ENCODE measurements at places on chromosomes 12 and 14.

- no peak for DNase-seq
These were observed 33.7 kb downstream of the LIMA1 start for GRCh38 chr12:50249464-50250182.

- DNase-seq, result no peak
These were observed 1628.8 kb upstream of the SEL1L start for GRCh38 chr14:83162361-83162929.

DNA sequence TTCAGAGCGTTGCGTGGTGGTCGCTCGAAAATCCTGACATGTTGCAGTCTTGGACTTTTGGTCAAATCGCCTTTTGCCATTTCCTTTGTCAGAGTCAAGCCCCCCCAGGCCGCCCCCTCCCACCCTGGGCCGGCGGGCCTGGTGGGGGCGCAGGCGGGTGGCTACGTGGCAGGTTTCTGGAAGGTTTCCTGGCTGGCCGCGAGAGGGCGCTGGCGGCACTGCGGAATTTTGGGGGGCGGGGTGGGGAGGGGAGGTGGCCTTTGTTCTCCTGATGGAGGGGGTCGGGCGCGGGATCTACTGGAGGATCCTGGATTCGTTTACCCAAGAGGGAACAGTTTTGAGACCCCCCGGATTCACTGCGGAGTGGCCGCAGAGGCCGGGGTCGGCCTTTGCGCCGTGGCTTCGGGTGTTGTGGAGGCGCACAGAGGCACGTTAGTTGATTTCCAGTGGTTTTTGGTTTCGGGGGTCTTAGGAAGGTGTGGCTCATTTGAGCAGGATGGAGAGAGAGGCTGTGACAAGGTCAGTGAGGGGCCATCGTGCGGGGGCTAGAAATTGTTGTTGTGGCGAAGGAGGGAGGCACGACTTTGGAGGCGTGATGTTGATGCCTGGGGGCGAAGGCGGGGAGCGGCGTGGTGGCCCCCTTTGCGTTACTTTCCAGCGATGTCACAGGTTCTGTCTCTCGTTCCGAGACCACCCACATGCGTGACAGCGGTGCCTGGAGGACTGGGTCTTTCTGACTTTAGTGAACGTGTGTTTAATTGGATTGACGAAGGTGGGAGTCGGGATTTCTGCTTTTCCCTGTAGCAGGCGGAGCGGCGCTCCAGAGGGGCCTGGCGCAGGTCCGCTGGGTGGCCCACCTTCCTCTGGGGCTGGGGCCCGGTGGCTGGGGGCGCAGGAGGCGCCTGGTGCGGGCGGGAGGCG, 1.4 kb downstream of the MEG3 start:
- DNase-seq, result no peak

GRCh38 chr12:40557980-40558379, 134.3 kb upstream of the CNTN1 start:
- DNase-seq, result no peak

DNA sequence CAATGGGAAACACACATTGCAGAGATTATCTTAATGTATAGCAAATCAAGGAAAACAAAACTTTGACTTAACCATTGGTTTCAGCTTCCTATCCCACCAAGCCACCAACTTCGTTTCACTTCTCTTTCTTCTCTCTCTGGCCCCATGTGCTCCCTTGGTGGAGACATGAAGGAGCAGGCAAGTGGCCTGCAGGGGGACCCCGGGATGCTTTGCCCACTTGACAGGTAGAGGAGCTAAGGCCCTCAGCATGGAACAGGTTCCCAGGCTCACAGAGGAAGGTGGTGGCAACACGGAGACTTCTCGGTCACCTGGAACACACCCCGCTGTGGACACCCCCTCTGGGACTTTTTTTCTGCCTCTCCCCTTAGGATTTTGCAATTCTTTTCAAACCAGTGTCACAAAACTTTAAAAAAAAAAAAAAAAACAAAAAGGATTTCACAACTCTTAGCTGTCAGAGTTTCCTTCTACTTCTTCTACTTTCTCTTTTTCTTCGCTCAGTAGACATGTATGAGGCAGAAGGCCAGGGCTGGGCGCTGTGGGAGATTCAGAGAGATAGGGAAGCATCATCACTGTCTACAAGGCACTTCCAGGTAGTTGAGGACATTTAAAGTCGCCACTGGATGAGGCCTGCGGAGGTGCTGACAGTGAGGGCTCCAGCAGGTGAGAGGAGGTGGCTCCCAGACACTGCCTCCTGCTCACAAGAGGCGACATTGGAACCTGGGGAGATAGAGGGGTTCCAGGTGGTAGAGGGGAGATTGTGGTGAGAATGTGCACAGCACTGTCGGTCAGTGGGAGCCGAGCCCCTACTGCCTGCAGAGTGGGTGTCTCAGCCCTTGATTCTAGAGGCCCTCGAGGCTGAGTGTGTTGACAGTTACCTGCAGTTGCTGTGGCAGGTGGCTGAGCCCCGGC, 119.6 kb downstream of the GCH1 start:
- peak; percentile 77 for DNase-seq

DNA sequence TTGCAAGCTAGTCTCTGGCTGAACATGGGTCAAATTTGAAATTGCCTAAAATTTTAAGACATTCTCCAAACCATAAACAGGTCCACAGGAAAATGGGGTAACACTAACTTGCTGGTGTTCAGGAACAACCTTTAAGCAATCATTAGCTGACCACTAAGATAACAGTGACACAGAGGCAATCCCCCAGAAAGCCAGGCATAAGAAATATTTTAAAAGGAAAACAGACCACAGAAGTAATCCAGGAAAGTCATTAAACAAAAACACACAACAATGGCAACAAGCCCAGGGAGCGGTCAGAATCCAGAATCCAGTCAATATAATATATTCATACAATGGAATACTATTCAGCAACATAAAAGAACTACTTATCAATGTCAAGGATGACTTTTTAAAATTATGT, 59.1 kb downstream of the LRP6 start:
- no peak for DNase-seq

GRCh38 chr14:65637780-65638179, 225.2 kb downstream of the FUT8 start:
- no peak for DNase-seq

DNA sequence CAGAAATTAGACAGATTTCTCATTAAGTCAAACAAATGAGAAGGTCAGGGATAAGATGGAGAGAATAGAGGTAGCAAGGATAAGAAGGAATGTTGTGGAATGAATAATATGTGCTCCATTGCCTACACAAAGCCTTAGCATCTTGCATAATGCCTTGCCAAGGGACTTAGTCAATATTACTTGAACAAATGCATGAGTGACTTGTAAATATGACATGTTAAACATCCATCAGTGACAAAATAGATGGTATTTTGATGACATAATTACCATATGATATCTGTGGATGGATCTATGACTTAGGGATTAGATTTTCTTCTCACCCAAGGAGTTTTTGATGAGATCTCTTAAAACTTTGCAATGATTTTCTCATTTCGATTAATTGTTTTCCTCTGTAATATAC, 194.1 kb upstream of the RASSF8 start:
- DNase-seq, result no peak

DNA sequence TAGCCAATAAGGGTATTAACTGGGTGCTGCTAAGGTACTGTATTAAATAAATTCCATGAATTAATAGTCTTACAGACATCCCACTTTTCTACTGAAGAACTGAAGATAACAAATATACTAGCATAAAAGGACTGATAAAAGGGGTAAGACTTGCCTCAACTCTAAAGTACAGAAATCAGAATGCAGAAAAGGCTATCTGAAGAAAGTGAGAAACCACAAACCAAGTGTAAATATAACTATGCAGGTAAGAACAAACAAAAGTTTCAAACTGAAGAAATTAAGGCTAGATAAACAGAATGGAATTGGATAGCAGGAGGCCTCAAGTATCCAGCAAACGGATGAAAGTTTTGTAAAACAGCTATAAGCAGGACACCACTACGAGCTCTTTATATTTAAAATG, 29.5 kb downstream of the YAF2 start:
- DNase-seq, result no peak

GRCh38 chr12:20513189-20513588, 144.9 kb downstream of the PDE3A start:
- DNase-seq, result no peak

GRCh38 chr12:98260276-98260675, 255.1 kb upstream of the TMPO start:
- DNase-seq, result peak; percentile 4

DNA sequence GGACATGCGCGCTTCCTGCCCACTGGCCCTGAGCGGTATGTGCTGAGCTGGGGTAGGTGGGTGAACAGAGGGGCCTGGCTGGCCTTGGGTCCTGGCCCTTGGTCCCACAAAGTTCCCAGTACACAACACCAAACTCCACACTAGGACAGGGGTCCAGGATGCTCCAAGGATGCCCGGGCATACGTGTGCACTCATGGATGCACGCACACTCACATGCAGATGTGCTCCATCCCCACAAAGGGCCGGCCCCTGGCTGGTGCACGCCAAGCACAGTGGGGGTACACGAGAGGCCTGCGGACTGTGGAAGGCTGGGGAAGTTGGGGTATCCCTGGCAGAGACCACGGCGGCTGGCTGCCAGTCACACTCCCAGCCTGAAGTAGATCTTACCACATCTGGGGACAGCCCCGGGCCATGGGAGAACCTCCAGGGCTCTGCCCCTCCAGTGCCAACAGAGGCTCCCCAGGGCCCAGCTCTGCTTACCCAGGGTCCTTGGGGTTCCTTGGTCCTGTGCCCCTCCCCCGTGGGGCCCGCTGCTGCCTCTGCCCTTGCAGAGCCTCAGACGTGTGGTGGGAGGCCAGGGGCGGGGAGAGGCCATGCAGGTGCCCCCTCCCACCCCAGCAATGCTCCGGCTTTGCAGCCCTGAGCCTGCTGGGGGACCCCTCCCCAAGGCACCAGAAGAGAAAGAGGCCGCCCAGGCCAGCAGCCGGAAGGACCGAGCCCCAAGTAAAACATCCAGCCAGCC, 24.0 kb upstream of the NUDT14 start:
- DNase-seq, result no peak

DNA sequence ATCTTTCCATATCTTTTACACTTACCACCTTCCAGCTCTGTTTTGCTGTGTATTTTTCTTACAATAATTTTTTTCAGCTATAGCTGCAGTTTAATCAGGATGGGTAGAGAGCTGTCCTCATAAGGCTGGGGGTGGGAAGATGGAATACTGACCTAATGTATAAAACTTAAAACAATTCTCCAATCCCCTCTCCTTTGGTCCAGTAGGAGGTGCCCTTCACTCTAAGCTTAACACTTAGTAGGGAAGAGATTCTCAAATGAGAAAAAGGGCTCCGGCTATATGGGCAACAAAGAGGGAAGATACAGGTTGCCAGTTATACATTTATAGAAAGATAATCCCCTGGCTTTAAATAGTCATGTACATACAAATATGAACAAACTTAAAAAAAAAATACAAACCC, 2.8 kb downstream of the ORMDL2 start:
- DNase-seq, result no peak

DNA sequence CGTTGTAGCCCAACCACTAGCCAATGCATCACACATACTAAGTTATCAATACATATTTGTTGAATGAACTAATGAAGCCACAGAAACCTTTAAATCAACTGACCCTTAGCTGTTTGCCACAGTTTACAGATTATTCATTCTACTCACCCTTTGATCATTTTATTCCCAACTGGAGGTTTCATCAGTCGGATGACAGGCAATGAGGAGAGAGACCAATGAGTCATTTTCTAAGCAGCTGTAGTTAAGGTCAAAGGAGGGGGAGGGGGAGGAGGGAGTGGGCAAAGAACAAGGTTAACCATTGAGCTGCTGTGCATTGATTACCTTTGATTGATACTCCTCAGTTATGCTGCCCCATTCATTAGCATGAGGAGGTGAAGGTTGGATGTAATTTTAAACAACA, 469.5 kb downstream of the VRK1 start:
- no peak for DNase-seq

- DNase-seq, result no peak
These were observed 28.2 kb downstream of the DAD1 start for GRCh38 chr14:22560662-22561365.

DNA sequence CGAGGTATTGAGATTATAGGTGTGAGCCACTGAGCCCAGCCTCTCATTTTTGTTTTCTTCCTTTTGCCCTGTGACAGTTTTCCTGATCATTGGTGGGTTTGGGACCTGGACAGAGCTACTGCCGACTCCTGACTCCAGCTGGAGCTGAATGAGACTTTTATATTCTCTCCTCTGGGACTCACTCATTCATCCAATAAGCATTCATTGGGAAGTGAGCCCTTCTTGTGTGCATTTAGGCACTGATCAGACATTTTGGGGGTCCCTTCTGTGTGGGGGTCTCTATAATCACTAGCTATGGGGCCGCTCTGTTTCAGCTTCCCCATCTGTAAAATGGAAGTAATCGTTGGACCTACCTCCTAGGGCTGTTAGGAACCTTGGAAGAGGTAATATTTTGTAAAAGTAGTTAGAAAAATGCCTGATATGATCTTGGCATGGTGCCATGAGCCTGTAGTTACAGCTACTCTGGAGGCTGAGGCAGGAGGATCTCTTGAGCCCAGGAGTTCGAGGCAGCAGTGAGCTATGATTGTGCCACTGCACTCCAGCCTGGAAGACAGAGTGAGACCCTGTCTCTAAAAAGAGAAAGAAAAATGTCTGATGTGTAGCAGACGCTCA, 7.2 kb downstream of the SH2B3 start:
- DNase-seq, result no peak

- no peak for DNase-seq
These were observed 49.6 kb downstream of the STON2 start for GRCh38 chr14:81350344-81351130.

- DNase-seq, result no peak
These were observed 48.5 kb downstream of the PITPNM2 start for GRCh38 chr12:123102366-123102765.

DNA sequence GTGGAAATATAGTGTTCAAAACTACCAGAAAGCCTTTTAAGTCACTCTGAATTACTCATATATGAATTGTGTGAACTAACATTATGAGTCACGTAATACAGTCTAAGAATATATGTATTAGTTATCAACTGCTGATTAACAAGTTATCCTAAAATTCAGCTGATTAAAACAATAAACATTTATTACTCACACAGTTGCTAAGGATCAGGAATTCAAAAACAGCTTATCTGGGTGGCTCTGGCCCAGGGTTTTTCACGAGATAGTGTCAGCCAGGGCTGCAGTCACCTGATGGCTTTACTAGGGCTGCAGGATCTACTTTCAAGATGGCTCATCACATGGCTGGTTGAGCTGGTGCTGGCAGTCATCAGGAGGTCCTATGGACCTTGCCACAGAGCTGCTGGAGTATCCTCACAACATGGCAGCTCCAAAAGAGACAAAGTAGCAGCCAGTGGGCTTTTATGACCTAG, 36.5 kb downstream of the CORO1C start:
- no peak for DNase-seq

DNA sequence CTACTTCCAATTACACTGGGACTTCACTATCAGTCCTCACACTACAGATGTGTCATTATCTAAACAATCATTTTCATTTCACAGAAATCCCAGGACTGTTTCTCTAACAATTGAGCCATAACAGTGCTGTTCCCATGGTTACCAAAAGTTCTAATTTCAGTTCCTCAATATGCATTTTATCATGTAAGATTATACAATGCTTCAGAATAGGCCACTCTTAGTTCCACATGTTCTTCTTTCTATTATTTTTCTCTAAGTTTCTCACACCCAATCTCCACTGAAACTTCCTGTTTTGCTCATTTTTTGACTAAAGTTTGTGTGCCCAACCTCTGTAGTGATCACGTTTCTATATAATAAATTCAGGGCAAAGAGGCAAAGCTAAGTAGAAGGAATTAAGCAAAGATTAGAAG, 185.8 kb downstream of the DUSP6 start:
- no peak for DNase-seq

GRCh38 chr12:19880076-19880475, 440.8 kb downstream of the AEBP2 start:
- no peak for DNase-seq
